ENCODE measurements at places on chromosomes 6 and 20. TPM values are rescaled to one million over a fixed set of nuclear protein-coding genes. Genes with fewer than 3 reads are reported as not detected.
A peak's percentile ranks its signal among the peaks of the same experiment; 100 is the strongest.

GRCh38 chr6:37513155-37513554 lies 13.5 kb upstream of the CCDC167 start:
- no peak for DNase-seq

- DNase-seq: peak; percentile 74
Measured at GRCh38 chr20:61886721-61887595, 178.7 kb downstream of the TAF4 start.

DNA sequence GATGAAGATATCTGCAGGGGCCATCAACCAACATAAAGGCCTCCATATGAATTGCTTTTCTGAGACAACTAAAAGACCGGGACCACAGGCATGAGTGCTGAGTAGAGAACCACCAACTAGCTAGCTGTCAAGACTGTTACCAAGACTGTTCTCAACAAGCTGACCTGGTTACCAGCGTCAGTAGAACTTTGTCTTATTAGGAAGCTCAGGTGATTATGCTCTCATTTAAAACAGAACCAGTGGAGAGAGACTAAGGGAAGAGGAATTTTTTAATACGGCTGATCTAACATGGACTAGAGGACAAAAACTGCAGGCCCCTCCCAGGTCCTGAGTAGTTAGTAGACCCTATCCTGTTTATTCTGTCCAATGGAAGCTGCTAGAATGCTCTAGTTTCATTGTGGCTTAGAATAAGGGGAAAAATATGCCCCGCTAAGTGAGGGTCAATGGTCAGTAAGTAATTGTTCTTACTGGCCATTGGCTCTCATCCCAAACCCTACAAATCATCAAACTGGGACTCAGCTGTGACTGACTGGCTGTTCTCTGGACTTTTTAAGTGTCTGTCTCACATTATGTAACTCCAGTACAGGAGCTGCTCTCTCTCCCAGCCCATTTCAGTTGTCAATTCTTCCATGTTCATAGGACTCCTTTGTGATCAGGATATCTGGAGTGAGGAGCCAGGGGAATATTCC lies 3.8 kb upstream of the DYNLRB1 start:
- no peak for DNase-seq

- DNase-seq: no peak
Measured at GRCh38 chr20:53330601-53331140, 263.0 kb downstream of the ZNF217 start.

DNA sequence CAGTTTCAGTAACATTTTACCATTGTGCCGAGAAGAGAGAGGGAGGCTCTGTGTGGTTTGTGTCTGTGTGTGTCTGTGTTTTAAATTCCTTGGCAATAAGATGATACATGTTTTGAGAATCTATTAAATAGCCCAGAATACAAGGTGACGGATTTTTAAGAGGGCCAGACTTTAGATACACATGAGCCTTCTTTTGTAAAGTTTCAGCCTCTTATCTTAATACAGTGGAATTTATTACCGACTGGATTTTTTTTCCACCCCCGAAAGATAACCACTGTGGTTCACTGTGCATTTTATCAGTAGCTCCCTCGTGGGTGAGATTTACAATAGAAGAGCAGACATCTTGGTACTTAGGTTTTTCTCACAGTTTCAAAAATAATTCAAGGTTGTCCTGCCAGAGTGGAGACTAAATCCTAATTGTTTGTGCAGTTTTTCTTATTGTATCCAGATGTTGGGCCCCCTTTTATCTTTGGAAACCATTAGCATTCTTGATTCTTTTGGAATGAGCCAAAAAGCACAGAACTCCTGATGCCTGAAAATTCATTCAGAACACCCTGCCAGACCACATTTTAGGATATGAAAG lies 49.9 kb downstream of the STK4 start:
- DNase-seq: no peak

DNA sequence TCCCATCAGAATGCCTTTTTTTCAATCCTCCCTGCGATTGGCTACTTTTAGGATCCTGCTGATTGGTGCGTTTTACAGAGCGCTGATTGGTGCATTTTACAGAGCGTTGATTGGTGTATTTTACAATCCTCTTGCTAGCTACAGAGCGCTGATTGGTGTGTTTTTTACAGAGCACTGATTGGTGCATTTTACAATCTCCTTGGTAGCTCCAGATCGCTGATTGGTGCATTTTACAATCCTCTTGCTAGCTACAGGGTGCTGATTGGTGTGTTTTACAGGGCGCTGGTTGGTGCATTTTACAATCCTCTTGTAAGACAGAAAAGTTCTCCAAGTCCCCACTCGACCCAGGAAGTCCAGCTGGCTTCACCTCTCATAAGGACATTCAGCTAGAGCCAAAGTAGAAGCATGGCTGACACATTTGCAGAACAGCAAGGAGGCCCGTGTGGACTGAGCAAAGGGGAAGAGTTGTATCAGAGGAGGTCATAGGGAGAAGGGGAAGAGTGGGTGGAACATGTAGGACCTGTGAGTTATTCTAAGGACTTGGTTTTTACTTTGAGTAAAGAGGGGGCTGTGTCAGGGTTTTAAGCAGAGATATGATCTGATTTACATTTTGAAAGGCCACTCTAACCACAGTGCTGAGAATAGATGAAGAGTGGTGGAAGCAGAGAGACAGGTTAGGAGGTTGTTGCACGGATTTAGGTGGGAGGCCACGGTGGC lies 2.6 kb downstream of the ALDH5A1 start:
- no peak for DNase-seq

- peak; percentile 53 for DNase-seq
Measured at GRCh38 chr6:43767553-43768505, 2.2 kb upstream of the VEGFA start.

GRCh38 chr6:16731478-16732051 lies 29.7 kb downstream of the ATXN1 start:
- no peak for DNase-seq

DNA sequence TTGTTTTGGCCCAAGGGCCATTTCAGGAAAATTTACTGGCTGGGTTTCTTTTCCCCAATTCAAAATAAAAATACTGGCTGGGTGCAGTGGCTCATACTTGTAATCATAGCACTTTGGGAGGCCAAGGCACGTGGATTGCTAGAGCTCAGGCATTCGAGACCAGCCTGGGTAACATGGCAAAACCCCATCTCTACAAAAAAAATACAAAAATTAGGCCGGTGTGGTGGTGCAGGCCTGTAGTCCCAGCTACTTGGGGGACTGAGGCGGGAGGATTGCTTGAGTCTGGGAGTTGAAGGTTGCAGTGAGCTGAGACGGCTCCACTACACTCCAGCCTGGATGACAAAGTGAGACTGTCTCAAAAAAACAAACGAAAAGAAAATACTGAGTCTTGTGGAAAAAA lies 60.0 kb downstream of the NINL start:
- no peak for DNase-seq

DNA sequence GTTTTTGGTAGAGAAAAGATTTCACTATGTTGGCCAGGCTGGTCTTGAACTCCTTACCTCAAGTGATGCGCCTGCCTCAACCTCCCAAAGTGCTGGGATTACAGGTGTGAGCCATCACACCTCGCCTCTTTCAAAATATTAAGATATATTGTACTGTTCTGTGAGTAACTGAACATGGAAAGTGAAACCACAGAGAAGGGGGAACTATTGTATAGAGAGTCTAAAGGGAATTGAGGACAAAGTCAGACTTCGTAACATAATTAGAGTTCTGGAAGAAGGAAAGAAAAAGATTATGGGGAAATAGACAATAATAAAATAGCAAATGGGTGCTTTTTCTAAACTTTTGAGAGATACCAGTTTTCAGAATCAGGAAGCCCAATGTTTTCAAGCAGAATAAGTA lies 17.4 kb upstream of the AKAP7 start:
- no peak for DNase-seq

DNA sequence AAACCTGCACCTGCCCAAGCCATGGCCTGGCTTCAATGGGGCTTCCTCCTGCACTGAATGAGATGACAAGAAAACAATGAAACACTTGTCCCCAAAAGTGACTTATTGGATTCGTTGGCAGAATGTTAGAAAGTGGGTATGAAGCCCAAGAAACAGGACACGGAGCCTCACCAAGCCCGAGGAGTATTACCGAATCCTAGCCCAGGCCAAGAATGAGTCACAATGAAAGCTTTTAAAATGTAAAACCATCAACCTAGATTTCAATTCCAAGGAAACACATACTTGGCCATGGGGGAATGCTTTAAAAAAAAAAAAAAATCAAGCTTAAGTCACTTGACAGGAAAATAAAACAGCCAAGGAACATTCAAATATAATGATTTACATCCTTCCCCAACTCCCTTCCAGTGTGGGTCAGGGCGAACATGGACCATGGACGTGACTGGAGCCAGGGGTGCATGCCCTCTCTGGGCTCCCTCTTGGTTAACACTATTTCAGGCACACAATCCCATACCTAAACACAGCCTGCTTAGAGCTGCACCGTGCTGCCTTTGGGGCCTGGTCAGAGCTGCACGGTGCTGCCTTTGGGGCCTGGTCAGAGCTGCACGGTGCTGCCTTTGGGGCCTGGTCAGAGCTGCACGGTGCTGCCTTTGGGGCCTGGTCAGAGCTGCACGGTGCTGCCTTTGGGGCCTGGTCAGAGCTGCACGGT lies 3.1 kb upstream of the STX16 start:
- DNase-seq: no peak

DNA sequence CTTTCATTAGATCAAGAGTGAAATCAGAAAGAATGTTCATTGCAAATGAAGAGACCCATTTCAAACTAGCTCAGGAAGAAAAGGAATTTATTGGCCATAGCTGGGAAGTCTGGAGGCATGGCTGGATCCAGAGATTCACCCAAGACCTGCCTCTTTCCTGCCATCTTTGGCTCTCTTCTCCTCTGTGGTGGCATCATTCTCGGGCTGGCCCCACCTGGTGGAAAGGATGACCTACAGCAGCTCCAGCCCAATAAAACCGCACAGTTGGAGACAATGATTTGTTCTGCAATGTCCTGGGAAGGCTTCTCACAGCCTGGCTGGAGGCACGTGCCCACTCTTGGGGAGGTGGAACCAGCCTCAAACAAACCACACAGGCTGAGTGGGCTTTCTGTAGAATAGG lies 18.1 kb upstream of the FERMT1 start:
- DNase-seq: no peak

- DNase-seq: no peak
Measured at GRCh38 chr6:161066511-161066910, 74.9 kb downstream of the MAP3K4 start.

DNA sequence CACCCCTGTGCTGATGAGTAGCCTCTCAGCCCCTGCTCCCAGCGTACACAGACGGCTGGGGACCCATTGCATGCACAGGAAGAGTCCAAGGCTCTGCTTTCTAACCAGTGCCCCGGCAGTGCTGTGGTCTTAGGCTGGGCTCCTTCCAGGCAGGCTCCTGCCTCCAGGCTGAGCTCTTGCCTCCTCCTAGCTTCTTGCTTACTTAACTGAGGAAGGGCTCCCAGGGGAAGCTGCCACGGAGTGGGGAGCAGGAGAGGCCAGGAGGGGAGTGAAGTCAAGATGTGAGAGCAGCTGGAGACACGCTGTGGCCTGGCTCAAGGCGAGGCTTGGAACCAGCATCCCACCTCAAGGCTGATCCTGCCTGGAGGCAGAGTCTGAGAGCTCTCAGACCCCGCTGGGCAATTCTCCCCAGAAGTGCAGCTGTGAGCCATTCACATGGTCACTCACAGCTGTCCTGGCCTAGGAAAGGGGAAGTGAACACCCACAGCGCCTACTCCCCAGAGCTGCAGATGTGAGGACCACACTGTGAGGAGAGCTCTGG lies 141.0 kb downstream of the TBXT start:
- DNase-seq: no peak

DNA sequence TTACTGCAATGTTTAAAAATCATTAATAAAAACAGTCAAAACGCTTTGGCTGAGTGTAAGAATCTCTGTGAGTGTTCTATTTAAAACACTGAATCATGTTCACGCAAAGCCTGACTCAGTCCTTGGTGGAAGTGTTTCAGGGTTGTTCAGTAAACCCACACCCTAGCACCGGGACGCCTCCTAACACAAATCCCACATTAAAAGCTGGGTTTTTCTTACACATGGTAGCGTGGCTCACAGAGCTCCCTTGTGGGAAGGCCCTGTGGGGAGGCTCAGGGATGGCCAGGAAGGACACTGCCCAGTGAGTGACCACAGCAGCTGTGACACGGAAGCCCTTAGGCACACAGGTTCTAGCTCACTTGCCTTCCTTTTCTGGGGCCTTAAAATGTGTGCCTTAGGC lies 80.2 kb downstream of the GMPR start:
- DNase-seq: no peak

GRCh38 chr20:49455691-49456090 lies 26.8 kb downstream of the KCNB1 start:
- DNase-seq: no peak

- no peak for DNase-seq
Measured at GRCh38 chr6:140533526-140533925, 1159.1 kb upstream of the CITED2 start.

GRCh38 chr6:168415098-168415992 lies 25.6 kb upstream of the SMOC2 start:
- no peak for DNase-seq

DNA sequence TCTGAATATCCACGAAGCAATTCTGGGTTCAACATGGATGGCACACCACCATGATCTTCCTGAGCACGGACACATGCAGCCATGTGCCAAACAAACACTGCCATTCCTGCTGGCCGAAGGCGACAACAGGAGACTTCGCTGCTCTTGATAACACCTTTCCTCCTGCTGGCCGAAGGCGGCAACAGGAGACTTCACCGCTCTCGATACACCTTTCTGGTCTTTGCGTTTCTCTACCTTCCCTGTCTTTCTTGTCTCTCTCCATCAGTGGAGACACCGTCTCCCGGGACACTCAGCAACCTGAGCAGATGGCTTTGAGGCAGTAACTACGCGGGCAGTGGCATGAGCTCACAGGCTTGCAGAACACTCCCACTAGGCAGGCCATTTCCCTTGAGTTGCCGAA lies 54.9 kb upstream of the MPC1 start:
- peak; percentile 13 for DNase-seq

DNA sequence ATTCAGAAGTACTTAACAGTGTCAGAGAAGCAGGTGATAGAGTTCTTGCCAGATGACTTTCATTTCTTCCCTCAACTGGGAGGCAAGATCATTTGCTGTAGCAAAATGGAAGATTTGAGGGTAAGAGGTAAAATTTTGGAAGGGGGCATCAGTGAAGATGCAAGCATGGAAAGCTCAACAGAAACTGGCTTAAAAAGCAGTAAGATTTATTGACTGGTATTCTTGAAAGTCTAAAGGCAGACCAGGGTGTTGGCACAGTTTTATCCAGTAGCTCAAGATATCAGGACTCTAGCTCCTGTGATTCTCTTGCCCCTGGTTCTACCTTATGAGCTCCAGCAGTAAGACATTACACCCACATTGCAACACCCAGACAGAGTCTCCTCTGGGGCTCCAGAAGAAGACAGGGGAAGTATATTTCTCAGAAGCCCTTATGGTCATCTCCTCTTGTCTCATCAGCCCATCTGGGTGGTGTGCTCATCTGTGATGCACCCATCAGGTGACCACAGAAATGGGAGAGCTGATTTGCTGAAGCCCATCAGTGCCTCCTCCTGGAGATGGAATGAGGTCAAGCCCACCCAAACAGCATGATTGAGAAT lies 16.0 kb upstream of the MOCS1 start:
- DNase-seq: no peak

The VWA7 gene
- 4.2 TPM for total RNA-seq

The RAB23 gene
- 11.1 TPM for total RNA-seq

The CD24 gene
- total RNA-seq: 854 TPM

The PSMB1 gene
- total RNA-seq: 73.8 TPM

The FOXF2 gene
- total RNA-seq: 104 TPM

The ZSCAN16 gene
- total RNA-seq: not detected

The MDFI gene
- 4.9 TPM for total RNA-seq

The HEY2 gene
- 1.3 TPM for total RNA-seq

The FAM120B gene
- 26.4 TPM for total RNA-seq

The PGM3 gene
- total RNA-seq: 78.8 TPM

The PAX1 gene
- not detected for total RNA-seq

The SLC44A4 gene
- 175 TPM for total RNA-seq

The EEF1E1 gene
- 0.87 TPM for total RNA-seq

The SLC25A27 gene
- total RNA-seq: 29.5 TPM

The DSP gene
- total RNA-seq: 125 TPM

The MYBL2 gene
- 4.6 TPM for total RNA-seq

The SUMO4 gene
- total RNA-seq: 1.2 TPM

Measured in stomach (tissue), 19 donors.